ENCODE measurements at places on chromosomes 2 and 18.

DNA sequence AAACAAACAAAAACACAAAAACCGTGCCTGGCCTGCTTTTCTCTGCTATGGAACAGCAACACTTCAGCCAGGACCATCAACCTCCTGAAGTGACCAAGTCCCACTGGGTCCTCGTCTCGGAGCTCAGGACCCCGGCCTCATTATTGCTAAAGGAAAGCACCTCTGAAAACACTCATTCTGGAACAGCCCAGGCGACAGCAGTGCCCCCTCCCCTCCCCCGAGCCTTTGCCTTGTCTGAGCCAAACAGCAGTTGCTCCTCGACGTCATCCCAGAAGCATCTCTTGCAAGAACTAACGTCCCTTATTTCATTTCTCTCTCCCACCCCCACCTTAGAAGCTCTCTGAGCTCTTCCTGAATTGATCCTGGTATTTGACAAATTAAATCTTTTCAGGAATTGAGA, 27.4 kb downstream of the APCDD1 start:
- no peak for DNase-seq

DNA sequence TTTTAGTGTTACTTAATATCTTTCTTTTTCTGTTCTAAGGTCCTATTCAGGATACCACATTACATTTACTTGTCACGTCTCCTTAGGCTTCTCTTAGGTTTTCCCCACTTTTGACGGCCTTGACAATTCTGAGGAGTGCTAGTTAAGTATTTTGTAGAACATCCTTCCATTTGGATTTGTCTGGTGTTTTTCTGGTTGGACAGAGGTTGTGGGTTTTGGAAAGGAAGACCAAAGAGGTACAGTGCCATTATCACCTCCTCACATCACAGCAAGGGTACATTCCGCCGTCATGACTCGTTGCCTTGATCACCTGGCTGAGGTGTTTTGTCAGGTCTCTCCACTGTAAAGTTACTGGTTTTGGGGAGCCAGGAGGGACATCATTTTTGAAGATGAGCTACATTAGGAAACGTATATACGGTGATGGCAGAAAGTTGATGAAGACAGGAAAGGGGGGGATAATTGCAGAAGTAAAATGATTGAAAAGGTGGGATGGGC, 88.4 kb upstream of the TMEM247 start:
- DNase-seq = no peak

GRCh38 chr18:2654928-2655177, 673 bp upstream of the SMCHD1 start:
- no peak for DNase-seq

DNA sequence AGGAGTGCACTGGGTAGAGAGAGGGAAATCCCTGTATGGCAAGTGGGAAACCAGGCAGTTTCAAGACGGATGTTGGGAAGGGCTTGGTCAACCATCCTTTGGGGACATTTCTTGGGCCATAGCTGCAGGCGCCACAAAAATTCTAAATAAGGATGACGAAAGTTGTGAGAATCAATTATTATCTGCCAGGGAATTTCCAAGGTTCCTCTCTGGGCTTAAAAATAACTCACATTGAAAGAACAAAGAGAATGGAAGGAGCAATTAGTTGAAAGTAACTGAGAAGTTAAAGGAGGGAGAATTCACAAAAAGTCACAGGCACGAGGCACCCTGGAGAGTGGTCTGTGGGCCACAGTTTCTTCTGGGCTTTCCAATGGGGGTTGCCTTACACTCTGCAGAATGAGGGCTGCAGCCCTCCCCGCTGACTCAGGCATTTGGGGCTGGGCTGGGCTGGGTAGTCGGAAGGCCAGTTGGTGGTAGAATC, 195.7 kb downstream of the SMAD7 start:
- no peak for DNase-seq
